Aorta (tissue), 5 donors: ENCODE measurements at places on chromosomes 3 and 15.

- DNase-seq: no peak
Observed at GRCh38 chr3:59320080-59320479, 270.3 kb upstream of the CFAP20DC start.

GRCh38 chr3:150760431-150761200, 2.4 kb downstream of the SIAH2 start:
- no peak for DNase-seq

GRCh38 chr3:30443756-30444673, 162.4 kb upstream of the TGFBR2 start:
- no peak for DNase-seq

DNA sequence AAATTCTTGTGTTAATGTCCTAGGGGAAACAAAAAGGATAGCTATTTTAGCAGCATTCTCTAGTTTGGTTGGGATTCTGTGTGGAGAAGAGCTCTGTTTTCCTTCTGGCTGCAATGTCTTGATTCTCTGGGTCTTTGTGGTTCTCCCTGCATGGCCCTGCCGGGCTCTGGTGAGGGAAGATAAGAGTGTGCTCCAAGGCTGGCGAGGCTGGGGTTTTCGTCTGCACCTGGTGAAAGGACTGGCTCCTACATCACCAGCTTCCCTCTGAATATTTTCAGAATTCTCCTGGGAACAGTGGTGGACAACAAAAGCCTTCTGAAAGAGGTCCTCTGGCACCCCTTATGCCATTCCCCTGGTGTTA, 38.1 kb upstream of the SFMBT1 start:
- DNase-seq: no peak

DNA sequence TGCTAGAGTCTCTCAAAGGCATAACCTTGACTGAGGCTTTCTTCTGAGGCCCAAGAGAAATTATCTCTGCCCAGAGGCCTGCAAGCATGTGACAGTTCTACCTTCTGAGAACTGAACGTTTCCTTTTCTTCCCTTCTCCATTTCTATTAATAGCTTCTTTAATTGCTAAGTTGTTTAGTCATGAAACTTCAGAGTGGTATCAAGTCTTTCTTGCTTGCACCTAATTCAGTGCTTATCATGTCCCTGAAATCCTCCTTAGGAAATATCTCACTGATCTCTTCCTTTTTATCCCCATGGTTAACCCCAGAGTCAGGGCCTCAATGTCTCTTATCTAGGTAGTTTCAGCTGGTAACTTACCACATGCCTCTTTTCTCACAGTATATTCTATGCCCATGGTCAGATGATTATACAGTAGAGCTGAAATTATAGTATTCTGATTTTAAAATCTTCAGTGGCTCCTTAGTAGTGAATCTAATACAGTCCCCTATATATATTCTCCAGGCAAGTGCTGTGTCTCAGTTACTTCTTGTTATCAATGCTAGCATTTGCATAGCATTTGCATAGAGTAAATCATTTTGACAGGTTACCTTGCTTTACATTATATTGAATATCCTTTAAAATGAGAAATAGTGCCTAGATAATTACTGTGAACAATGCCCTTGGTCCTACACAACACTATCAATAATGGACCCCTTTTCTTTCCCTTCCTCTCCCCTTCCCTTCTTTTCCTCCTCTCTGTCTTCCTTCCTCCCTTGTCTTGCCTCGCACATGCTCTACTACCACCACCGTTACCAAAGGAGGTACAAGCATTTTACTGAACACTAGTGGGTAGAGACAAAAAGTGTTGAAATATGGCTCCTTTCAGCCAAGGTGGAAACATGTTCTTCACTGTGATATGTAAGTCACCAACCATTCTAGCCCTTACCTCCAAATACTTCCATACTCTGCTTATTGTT, 33.0 kb downstream of the KBTBD8 start:
- no peak for DNase-seq

- DNase-seq: no peak
Observed at GRCh38 chr3:141087076-141087777, 36.1 kb downstream of the SPSB4 start.

GRCh38 chr15:80665151-80665550, 30.0 kb upstream of the ABHD17C start:
- DNase-seq: no peak

DNA sequence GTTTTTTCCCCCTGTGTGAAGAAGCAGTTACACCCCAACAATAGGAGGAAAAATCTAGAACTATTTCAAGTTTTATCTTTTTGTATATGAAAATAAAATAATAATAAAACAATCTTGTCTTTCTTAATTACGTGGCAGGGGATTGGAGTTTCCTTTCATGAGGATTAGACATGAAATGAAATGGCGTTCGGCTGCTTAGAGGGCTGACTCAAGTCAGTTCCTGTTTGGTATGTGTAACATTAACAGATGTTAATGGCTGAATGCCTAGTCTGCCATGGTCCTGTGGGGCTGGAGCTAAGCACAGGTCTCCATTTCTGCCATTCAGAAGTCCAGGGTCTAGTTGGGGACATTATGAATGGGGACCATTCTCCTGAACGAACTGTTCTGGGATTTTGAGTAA, 3.1 kb upstream of the EXOG start:
- DNase-seq: no peak

DNA sequence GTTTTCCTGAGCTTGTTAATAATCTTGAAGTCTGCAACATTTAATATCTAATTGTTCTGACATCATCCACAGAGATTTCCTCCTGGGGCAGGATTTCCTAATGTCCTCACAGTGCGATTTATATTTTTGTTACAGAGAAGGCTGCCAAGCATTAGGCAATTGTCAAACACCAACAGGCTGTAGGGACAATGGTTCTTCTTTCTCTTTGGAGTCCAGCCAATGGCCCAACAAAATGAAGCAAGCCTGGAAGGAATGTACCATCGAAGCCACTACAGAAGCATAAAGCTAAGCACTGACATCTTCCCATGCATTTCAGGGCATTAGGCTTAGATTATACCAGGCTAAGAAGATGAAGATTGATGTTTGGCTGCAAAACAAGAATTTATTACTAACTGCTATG, 173.0 kb upstream of the FRMD4B start:
- no peak for DNase-seq

GRCh38 chr15:45794712-45795439, 160.0 kb downstream of the SQOR start:
- no peak for DNase-seq

DNA sequence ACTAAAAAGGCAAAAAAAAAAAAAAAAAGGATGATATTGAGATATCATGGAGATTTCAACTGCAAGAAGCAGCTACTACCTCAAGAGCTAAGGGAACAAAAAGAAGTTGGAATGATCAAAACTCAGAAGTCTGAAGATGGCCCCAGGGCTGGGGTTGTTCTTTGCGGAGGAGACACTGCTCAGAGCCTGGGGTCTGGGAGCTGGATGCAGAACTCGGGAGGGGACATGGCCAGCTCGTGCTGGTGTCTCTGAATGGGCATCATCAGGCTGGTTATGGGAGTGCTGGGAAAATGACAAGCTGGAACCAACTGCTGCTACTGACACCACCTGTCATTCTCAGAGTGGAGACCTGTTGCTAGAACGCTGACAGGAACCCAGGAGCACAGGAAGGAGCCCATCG, 14.2 kb upstream of the ADIPOQ start:
- DNase-seq: no peak

DNA sequence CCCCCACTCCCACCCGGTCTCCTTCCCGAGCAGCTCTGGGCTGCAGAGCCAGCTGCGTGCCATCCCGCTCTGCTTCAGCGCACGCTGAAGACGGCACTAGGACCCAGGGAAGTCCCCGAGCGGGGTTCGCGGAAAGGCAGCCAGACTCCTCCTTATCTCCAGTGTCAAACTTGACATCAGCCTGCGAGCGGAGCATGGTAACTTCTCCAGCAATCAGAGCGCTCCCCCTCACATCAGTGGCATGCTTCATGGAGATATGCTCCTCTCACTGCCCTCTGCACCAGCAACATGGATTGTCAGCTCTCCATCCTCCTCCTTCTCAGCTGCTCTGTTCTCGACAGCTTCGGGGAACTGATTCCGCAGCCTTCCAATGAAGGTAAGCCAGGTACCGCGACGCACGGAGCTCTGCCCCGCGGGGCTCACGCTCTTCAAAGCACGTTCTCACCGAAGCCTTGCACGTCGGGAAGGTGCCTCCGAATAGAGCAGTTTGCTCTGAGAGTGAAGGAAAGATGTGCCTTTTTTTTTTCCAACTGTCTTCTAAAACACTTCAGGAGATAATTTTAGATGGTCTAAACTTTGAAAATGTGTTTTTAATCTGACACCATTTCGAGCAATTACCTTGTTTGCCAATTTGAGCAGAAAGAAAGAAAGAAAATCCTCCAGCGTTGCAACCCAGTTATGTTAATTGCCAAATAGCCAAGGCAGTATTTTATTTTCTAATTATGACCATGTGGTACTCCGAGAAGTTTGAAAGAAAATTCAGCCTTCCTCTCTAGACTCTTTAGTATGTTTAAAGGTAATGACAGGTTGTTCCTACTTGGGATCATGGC, at the start of gene EPHA3:
EPHA3 (plus strand) TSS at position 161 of the 830 bp plus-strand sequence; CDS start at position 289, 128 bp downstream.
- DNase-seq: peak; percentile 89

GRCh38 chr3:28824316-28824715, 456.6 kb upstream of the RBMS3 start:
- no peak for DNase-seq

DNA sequence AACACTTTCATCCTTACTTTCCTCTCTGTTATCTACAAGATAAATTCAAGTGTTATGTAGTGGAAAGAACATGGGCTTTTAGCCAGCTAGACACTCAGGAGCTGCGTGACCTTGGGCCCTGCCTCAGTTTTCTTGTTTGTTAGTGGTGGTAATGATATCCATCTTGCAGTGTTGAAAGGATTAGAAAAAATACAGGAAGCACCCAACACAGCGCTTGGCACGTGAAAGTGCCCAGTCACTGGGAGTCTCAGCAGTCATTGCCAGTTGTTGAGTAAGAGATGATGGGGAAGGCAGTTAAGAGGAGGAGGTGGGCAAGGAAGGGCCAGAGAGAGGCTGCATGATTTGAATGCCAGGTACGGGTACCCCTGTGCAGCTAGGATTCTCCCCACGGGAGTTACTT, 5.3 kb downstream of the PDIA5 start:
- DNase-seq: peak; percentile 60

GRCh38 chr3:127140501-127141460, 52.1 kb upstream of the PRR23E start:
- no peak for DNase-seq

- DNase-seq: peak; percentile 84
Observed at GRCh38 chr3:58164199-58164879, 46.4 kb downstream of the DNASE1L3 start.

GRCh38 chr3:43726521-43726920, 35.8 kb downstream of the ABHD5 start:
- DNase-seq: no peak

DNA sequence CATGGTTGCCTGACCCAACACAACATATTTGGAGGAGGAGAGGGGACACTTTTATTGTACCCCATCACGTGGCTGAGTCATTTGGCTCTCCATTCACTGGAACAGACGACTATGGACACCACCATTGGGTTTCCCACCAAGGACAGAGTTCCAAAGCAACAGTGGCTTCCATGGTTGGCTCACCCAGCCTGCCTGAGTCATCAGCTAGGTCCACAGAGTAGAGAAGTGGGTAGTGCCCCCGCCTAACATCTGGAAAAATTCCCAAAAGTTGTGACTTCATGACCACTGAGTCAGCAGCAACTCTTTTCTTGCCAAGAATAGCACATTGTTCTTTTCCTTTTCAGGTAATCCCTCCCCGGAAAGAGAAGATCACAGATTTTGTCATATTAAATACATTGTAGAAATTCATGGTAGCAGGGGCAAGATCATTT, 3.0 kb upstream of the PPP1R2 start:
- peak; percentile 88 for DNase-seq
